ENCODE measurements at places on chromosomes 2 and 18.

GRCh38 chr2:204010628-204011560, 74.3 kb downstream of the ICOS start:
- no peak for DNase-seq

- DNase-seq = no peak
These were observed 199.6 kb downstream of the HRH4 start for GRCh38 chr18:24659827-24660720.

DNA sequence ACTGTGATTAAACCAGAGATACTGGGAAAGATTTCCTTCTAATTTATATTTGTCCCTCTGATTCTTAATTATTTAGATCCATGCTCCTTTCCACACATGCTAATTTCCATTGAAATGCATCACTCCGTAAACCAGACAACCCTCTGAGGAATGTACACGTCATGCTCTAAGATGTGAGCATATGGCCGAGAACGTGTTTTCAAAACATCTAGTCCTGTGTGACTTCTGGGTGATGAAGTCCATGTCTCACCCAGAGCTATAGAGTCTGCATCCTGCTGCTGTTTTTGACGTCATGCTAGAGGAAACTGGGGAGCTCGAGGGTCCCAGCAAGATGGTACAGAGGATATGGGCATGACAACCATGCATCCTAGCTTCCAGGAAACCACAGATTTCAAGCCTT, 53.6 kb downstream of the CAPN13 start:
- no peak for DNase-seq

DNA sequence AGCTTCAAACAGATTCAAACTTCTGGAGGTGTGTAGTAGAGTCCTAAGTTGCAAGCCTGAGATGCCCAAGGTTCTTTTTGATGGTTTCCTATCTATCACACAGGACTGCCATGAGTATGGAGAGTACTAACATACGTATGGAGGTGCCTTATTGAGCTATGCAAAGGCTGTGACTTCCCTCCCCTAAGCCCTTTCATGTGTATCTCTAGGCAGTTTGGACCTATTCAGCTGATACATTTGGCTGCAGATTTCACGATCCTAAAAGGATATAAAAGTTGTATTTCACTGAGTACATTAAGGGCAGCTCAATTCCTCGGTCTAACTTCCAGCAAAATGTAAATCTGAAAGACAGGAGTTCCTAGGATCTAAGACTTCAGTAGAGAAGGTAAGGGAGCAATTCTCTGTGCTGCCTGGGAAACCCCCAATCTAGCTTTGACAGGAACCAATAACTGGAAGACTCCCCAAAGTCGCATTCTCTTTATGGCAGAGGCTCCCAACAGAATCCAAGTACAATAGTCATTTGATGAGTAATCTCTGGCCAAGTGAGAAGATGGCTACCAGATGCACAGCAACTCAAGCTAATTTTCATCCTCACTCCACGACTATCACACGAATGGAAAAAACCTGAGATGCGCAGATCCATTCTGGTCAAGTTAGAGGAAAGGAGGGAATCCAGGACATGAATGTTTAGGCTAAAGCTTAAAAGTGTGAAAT, 83.8 kb downstream of the ATL2 start:
- DNase-seq = no peak

GRCh38 chr2:183069174-183069573, 9.4 kb upstream of the DUSP19 start:
- DNase-seq = no peak

GRCh38 chr18:63138436-63139340, 180.9 kb downstream of the BCL2 start:
- no peak for DNase-seq

DNA sequence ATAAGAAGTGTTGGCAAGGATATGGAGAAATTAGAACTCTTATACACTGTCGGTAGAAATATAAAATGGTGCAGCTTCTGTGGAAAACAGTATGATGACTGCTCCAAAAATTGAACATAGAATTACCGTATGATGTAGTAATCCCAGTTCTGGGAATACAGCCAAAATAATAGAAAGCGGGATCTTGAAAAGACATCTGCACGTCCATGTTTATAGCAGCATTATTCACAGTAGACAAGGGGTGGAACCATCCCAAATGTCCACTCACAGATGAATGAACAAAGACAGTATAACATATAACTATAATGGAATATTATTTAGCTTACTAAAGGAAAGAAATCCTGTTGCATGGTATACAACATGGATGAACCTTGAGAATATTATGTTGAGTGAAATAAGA, 257.7 kb downstream of the TDRD15 start:
- DNase-seq = no peak

GRCh38 chr2:6747433-6747832, 118.3 kb downstream of the CMPK2 start:
- DNase-seq = no peak

GRCh38 chr2:7024261-7024660, 107.0 kb downstream of the RNF144A start:
- DNase-seq = no peak

- no peak for DNase-seq
These were observed 86.7 kb downstream of the GALNT14 start for GRCh38 chr2:31051258-31052140.

- no peak for DNase-seq
These were observed 43.7 kb downstream of the PAX3 start for GRCh38 chr2:222255090-222255489.

- no peak for DNase-seq
These were observed 52.9 kb downstream of the TRIB2 start for GRCh38 chr2:12769492-12770105.

DNA sequence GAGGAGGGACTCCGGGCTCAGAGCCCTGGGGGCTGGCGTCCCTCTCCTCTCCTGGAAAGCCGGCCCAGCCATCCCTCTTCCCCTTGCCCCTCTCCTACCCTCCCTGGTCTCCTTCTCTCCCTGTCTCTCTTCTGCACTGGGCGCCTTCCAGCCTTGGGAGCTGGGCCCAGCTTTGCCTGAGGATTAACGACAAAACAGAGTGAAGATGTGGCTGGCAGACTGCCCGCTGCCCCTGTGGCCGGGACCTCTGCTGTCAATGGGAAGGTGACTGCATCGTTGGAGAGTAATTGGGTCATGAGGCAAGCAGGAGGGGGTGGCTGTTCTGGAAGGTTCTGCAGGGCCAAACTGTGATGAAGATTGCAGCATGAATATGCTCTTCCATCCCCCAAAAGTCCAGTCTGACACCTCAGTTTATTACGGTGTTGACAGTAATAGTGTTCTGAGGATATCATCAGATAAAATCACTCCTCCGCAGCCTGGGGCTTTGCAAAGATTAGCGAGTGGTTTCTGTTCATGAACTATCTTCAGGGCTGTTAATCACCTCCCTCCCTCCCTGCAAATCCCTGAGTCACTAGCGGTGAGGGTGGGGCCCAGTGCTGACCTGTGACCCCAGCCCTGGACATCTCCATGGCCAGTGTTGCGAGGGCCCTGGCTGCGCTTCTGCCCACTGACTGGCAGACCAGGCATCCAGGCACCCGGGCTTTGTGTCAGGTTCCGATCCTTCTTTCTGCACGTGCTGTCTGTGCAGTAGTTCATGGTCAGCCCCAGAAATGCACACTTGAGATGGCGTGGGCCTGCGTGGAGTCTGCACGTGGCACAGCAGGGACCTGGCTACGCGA, 23.0 kb downstream of the RTP5 start:
- DNase-seq = no peak

DNA sequence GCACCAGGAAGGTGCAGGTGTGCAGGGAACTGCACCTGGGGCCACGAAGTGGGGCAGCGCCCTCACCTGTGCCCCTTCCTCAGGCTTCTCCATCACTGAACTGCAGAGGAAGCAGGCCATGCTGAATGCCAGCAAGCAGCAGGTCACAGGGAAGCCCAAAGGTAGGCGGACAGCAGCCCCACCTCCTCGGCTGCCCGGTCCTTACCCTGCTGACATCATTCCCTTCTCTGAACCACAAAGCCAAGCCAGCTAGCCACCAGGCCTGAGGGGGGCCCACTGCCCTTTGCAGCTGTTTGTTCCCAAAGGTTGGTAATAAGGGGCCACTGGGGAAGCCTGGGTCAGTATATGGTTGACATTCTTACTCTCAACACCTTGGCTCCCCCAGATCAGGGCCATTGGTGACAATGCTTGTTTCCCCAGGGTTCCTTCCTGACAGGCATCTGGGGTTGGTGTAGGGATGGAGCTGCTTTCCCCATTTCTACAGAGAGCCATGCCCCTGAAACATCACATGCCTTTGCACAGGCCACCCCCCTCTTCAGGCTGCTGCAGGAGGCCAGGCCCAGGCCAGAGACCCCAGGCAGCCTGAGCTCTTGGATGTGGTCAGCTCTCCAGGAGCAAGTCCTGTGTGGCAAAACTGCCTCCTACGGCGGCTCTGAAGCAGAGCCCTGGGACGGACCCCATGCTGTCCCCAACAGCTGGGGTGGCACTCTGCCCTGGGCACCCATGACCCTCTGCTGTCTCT, 47.8 kb downstream of the FAM168B start:
- no peak for DNase-seq

- no peak for DNase-seq
These were observed 80.1 kb downstream of the GALNT1 start for GRCh38 chr18:35661483-35662146.

DNA sequence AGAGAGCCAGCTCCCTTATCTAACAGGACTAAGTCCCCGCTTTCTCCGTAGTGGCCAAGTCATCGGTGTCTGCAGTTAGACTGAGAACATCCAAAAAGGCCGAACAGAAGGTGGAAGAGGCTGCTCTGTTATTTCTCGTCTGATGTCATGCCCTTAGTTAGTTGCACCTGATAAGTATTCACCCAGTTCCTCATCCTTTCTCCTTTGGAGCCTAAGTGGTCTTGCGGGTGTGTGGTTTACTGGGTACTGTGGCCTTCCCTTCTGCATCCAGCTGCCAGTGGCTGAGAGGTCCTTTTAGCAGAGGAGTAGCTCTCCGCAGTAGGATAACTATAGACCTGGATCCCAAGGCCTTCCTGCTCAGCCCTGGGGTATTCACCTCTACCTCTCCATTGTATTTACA, 211.6 kb downstream of the BCL2 start:
- DNase-seq = no peak

DNA sequence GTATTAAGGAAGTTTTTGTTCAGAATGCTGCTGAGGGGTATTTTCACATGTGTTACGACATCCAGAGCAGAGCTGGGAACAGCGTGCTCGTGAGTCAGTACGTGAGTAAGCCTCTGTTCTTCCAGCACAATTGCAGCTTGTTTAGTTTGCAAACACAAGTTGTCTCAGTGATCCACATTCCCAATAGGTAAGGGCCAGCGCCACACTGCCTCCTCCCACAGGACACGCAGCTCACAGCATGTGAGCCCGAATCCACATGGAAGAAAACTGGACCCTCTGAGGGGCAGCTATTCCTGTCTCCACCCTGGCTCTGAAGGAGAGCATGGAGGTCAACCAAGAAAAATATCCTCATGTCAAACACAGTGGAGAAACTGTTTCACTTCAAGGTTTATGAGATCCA, 173.9 kb upstream of the PID1 start:
- no peak for DNase-seq

DNA sequence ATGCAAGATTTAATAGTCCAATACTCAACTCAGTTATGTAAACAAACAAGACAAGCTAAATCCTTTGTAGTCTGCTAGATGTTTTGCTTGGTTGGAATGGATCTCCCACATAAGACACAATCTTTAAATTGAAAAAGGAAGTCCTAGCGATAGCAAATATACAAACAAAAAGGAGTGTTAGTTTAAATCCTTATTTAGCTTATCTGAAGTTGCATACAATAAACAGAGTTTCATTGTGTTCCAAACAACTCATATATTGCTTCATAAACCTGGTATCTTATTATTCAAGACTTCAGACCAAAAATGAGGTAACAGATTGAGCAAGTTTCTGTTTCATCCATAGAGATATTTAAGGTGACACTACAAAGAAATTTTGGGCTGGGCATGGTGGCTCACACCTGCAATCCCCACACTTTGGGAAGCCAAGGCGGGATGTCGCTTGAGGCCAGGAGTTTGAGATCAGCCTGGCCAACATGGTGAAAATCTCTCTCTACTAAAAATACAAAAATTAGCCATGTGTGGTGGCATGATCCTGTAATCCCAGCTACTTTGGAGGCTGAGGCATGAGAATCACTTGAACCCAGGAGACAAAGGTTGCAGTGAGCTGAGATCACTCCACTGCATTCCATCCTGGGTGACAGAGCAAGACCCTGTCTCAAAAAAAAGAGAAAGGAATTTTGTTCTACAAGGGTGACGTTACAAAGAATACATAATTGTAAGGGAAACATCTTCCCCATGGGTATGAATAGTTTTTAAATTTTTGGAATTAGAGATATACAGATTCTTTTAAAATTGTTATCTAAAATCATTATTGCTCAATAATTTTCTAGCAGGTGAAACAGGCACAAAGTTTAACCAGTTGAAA, 150.5 kb upstream of the L3MBTL4 start:
- DNase-seq = no peak

- DNase-seq = no peak
These were observed 14.5 kb downstream of the PTMA start for GRCh38 chr2:231722721-231723307.

- DNase-seq = no peak
These were observed 194.8 kb downstream of the CD226 start for GRCh38 chr18:69752737-69753380.

GRCh38 chr2:127985026-127985734, 42.7 kb downstream of the SAP130 start:
- no peak for DNase-seq

GRCh38 chr18:10160251-10160650, 246.4 kb downstream of the VAPA start:
- no peak for DNase-seq

GRCh38 chr2:70467831-70468779, 85.5 kb downstream of the TGFA start:
- DNase-seq = no peak

GRCh38 chr2:112155331-112156151, 17.4 kb downstream of the FBLN7 start:
- no peak for DNase-seq

Measured in stimulated activated CD8-positive, alpha-beta memory T cell treated with anti-CD3 and anti-CD28 coated beads, Interleukin-2, amount 100 ng/mL, for 1 hour (primary cell).